Lower leg skin (tissue), 4 donors: ENCODE measurements at places on chromosomes 12 and 14. TPM values are rescaled to one million over a fixed set of nuclear protein-coding genes. Genes with fewer than 3 reads are reported as not detected.

IAPP gene
- total RNA-seq = not detected

- no peak for DNase-seq
These were observed 13.3 kb downstream of the DNM1L start for GRCh38 chr12:32692358-32692757.

GRCh38 chr12:11642785-11643184, 6.7 kb upstream of the ETV6 start:
- DNase-seq = no peak

DNA sequence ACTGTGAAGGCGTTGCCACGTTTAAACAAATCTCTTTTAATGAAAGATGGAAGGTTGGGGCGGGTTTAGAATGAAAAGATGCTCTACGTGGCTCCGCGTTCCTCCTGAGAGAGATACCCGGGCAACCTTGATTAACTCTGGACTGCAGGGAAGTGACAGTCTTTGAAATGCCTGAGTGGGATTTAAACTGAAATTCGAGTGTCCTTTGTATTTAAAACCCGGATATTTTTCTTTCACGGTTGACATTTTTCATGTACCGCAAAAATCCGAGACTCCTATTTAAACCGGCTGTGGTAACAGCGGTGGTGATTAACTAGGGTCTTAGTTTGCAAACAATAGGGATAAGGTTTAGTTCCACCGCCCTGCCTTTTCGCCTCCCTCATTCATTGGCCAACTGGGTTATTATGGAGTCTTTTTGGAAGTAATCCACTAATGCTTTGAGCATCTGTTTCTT, 707 bp downstream of the G2E3 start:
- DNase-seq = no peak

DNA sequence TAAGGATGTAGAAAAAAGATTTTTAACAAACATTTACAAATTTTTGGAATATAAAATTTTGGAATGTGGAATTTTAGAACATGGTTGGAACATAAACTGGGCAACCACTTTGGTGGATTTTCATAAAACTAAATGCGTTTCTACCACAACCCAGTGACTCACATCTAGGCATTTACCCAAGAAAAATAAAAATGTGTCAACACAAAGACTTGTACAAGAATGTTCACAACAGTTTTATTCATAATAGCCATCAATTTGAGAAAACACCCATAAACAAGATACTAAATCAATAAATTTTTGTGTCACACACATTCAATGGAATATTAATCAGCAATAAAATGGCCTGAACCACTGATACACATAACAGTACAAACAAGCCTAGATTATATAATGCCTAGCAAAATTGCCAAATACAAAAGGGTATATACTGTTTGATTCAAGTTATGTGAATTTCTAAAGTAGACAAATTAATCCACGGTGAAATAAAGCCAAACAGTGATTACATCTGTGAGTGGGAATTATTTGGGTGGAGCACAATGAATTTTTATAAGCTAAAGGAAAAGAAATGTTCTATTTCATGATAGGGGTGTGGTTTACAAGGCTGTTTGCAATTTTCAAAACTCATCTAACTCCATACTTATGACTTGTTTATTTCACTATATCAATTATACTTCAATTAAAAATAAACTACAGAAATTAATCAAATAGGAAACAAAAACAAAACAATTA, 415.2 kb upstream of the OR4E1 start:
- DNase-seq = no peak

GRCh38 chr14:100025111-100025510, 40.1 kb upstream of the EVL start:
- DNase-seq = no peak
